Chondrocyte (in vitro differentiated cells): ENCODE measurements at places on chromosomes 16 and 17.
A peak's percentile ranks its signal among the peaks of the same experiment; 100 is the strongest.

DNA sequence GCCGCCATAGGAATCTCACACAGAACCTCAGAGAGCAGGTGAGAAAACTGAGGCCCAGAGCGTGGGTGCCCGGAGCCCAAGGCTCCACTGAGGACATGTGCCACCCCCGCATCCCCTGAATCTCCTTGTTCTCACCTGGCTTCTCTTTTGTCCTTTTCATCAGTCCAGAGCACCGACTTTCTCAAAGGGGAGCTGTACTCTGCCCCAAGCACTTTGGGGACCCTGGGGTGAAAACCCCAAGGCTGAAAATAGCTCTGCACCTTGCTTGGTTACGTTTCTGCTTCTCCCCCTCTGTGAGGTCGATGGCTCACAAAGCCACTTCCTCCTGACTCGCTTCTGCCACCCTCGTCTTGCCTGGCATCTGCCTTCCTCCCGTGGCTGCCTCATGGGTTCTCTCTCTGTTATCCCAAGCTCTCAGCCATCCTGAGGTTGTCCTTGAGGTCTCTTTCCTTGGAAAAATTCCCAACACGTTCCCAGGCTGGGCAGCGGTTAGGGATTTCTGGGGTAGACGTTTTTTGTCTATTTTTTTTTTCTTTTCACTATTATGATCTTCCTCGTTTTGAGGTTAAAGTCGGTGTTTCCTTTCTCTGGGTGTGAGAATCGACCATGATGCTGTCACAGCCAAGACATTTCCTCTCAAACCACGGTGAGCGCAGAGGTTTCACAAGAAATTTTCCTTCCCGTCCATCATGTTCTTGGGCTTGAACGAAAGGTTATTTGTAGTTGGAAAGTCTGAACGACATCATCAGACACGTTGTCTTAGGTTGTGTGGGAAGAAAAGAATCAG is 37.2 kb downstream of the IRF8 start:
- no peak for DNase-seq

- DNase-seq, result no peak
Observed at GRCh38 chr16:19450186-19450585, 32.5 kb downstream of the TMC5 start.

DNA sequence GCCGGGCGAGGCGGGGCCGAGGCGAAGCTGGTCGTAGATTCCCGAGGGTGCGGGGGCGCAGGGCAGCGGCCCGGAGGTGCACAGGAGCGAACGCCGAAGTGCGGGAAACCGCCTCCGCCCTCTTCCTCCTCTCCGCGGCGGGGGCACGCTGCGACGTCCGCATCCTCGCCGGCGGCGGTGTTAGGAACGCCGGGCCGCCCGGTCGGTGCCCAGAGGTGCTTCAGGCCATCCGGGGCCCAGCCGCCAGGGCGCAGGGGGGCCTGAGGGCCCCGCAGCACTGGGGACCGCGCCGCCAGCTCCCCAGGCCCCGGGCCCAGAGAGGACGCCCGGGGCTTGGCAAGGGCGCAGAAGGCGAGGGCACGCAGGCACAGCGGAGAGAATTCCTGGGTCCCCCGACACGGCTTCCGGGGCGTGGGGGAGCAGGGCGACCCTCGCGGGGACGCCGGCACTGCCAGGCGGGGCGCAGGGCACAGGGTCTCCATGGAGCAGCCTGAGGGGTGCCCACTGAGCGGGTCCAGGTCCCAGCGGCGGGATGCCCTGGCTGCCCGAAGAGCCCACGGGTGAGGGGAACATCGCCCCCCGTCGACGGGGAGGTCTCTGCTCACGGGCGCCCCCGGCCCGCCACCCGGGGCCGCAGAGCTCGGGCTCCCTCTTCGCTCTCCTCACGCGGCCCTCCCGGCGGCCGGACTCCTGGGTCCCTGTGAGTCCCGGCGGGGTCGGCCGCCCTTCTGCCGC is 576 bp downstream of the EPOP start:
- no peak for DNase-seq

DNA sequence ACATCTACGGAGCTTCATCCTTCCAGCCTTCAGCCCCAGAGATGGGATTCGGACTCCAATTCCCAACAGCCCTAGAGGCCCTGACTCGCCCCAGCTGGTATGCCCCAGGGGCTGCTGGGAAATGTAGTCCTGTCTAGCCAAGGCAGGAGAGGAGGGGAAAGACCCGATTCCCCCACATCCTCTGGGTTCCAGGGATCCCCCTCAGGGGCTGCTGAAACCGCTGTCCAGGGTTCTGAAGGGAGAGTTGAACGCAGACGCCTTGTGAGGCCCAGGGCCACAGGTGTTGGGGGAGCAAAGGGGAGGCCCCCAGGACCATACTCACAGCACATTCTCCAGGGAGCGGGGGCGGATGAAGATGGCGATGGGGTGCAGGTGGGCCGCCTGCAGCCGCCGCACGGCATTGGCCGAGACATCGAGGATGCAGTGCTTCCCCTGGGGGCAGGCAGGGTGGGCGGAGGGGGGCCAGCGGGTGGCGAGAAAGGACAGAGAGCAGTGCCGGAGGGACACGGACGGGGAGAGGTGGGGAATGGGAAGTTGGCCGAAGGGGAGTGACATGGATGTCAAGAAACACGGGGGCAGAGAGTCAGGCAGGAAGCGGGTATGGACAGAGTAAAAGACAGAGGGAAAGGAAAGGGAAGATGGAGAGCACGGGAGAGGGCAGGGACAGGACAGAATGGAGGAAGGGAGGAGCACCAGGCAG is 12.6 kb upstream of the ASGR1 start:
- DNase-seq, result peak; percentile 53

- DNase-seq, result no peak
Observed at GRCh38 chr16:50917950-50918703, 176.2 kb downstream of the CYLD start.

DNA sequence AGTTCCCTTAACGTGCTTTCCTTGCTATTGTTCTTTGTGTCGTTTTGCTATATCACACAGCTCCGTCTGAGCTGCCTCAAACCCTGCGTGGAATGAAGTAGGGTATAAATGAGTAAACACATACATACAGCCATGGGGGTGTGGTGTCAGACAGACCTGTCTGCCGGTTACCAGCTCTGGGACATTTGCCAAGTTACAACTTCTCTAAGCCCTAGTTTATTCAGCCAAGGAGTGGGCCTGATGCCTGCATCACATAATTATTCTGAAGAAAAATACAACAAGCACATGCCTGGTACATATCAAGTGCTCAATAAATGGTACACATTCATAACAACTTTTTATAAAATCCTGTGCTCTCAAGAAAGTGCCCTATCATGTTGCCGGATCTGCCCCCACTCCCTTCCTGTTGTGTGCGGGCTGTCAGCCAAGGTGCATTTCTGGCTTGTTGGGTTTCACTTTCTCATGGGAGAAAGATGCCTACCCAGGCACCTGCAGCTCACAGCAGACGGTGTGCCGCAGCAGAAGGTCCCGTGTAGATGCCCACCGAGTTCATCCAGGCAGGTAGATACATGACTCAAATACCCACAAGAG is 30.5 kb downstream of the SMPD3 start:
- DNase-seq, result peak; percentile 35
